Cortex of kidney (tissue), 1 donor: ENCODE measurements at places on chromosomes 5 and 9.

GRCh38 chr9:89254773-89255125 lies 56.2 kb upstream of the CKS2 start:
- no peak for DNase-seq

DNA sequence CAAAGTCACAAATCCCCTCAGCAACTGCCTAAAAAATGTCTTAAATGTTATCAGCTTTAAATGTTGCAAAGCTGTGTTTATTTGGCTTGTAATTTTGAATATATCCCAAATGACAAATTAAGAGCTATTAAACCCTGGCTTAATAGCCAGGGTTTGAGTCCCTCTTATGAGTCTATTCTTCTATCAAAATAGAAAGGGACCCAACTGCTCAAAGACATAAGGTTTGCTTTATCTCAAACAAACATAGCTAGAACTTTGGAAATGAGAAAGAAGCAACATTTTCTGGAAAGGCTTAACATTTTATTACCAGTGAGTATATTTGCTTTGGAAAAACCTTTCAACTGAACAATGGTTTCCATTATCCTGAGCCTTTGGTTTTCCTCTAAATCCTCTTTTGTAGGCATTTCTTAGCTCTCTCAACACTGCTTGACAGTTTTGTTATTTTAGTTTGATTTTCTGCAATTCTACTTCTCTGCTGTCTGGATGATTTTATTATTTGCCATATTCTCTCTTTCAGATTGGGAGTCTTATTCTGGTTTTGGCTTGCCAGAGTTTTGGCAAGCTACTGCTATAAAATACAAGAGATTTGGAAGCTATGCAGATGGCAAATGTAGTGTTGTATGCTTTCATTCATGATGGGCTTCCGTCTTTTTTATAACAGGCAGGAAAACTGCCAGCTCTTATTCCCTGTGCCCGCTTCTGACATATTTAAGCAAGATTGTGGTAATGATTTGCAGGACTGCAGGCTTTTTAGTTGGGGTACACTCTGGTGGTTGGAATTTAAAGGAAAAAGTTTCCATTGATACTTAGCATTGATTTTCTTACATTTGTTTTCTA lies 734.9 kb downstream of the DTWD2 start:
- DNase-seq = no peak

DNA sequence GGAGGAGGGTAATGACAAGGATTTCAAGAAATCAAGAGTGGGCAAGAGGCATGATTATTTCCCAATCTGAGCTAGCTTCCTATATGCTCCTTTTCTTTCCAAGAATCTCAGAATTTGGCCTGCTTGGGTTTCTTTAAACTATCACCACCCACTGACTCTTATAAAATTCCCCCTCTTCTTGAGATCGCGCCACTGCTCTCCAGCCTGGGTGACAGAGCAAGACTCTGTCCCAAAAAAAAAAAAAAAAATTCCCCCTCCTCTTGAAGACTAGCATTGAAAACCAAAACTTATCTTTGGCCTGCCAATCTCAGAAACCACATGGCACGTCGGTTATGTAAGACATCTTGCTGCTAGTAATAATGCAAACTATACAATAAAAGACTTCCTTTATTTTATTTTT lies 3.4 kb upstream of the DMXL1 start:
- DNase-seq = no peak

DNA sequence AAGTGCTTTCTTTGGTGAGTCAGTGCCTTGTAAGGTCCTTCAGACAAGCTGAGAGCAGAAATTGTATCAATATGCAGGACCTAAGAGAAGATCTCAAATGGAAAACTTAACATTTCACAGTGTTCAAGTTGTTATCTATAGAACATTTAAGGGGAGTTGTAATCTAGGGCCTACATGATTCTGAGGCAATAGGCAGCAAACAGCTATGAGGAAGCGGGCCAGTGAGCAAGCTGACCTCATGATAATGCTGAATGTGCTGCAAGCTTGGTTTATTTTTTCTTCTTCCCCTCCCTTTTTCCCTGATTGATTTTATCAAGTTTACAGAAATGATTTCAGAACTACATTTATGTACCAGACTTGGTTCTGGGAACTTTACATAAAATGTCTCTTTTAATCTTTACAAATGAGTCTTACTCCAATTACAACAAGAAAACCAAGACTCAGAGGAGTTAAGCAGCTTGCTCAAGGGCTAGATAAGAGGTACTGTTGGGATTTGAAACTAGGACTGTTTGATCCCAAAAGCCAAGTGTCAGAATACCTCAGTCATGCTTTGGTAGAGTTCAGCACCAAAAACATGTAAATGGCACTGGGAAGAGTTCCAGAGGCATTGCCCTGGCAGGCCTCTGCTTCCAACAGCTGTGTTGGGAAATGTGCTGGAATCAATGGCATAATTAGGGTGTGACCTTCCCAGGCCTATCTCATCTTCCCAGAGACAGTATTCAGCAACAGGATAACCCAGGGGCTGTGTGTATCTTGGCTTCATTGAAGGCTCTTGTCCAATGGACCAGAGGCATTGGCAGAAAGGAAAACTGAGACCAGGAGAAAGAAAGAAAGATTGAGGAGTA lies 130.1 kb downstream of the LRRC70 start:
- no peak for DNase-seq

- DNase-seq = no peak
Measured at GRCh38 chr9:68669218-68669617, 35.8 kb upstream of the PIP5K1B start.

DNA sequence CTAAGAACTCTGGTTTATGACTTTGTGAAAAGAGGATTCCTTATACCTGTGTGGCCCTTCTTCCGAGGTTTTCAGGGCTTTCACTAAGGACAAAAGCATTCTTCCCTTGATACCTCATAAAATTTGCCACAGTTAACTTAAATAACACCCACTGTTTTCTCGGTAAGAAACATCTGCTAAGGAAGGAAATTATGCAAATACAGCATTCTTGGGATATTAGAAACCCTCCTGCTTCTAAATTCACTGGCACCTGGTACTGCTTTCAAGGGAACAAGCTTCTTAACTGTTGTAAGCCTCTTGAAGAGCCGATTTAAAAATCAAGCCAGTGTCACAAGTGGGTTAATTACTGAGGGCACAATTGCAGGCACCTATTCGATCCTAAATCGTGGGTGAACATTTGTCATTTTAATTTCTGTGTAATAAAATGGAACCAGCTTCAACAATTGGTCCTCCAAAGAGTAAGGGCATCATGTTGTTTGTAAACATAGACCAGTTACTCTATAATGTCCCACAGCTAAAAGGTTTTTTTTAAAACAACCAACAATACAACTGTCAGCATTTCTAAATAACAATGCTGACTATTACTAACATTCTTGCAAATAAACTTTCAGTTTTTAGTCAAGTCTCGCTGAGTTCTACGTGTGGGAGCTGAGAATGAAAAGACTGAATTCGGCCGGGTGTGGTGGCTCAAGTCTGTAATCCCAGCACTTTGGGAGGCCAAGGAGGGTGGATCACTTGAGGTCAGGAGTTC lies 26.6 kb downstream of the AK3 start:
- DNase-seq = no peak
